ENCODE measurements at places on chromosomes 4 and X. TPM values are rescaled to one million over a fixed set of nuclear protein-coding genes. Genes with fewer than 3 reads are reported as not detected.

KLHL4 gene
- total RNA-seq, result 31.1 TPM

DNA sequence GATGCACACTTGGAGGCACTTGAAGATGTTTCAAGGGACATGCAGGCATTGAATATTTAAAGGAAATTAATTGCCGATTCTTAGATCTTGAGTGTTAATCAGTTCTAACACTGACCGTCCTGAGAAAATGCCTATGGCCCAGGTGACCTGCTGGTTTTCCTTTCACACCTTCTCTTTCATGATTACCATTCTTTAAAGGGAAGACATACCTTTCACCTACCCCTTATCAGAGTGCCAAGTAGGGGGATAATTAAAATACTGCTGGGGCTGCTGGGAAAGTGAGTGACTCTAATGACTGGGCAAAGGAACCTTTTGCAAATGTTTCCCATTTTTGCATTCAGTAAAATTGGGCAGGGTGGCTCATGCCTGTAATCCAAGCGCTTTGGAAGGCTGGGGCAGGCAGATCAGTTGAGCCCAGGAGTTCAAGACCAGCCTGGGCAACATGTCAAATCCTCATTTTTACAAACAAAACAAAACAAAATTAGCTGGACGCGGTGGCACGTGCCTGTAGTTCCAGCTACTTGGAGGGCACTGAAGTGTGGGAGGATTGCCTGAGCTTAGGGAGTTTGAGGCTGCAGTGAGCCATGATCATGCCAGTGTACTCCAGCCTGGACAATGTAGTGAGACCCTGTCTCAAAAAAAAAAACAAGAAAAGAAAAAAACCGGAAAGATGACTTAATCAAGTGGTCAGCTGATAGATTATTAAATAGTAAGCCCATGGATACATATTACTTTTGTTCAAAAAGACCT, 44.3 kb downstream of the TMEM131L start:
- no peak for DNase-seq

DNA sequence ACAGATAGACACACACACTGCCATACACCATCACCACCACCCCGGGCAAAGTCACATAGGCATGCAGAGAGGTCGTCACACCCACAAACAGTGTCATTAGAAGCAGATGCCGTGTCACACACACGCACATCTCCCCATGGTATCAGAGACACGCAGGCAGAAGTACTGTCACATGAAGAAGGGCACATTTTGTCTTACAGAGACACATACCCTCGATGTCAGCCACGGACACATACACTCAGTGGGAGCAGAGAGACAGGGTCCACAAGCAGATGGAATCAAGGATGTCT, 3.3 kb downstream of the NALF2 start:
- no peak for DNase-seq

FOXR2 gene
- not detected for total RNA-seq

Data from prostate gland (tissue), 2 donors.